ENCODE measurements at places on chromosomes 3 and 15. TPM values are rescaled to one million over a fixed set of nuclear protein-coding genes. Genes with fewer than 3 reads are reported as not detected.

DNA sequence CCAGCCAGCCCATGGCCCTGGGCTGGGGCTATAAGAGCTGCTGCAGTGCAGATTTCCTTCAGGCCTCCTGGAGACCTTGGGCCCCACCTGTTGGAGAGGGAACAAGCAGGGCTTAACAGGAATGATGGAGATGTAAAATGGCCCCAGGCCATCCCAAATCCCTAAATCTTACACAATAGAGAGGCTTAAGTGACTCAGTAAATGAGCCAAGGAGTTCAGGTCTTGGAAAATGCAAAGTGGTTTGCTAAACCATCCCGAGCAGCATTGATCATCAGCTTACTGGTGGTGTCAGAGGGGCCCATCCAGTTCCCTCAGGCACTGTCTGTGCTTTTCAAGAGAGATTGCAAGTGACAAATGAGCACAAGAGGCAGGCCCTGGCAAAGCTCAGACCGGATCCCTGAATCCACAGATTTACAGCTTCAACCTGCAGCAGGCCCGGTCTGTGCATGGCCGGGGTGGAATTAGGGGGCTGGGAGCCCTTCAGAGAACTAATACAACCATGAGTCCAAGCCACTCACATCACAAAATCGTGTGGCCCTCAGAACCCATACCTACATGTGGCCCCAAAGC is 325.4 kb downstream of the UACA start:
- no peak for DNase-seq
- H3K4me3 ChIP-seq: no peak overlapping the region
- no peaks in the 10 kb centered on the region for H3K36me3 ChIP-seq
- no peaks in the 10 kb centered on the region for H3K4me1 ChIP-seq
- H3K27me3 ChIP-seq: no peaks in the 10 kb centered on the region
- H3K27ac ChIP-seq: no peak overlapping the region

UBE2E2 gene
- 45.9 TPM for total RNA-seq

GRCh38 chr15:66865622-66866611 is 163.9 kb downstream of the SMAD6 start:
- no peaks in the 10 kb centered on the region for H3K4me1 ChIP-seq
- H3K36me3 ChIP-seq: no peaks in the 10 kb centered on the region
- DNase-seq: no peak
- no peaks in the 10 kb centered on the region for H3K27me3 ChIP-seq
- H3K4me3 ChIP-seq: no peak overlapping the region

GRCh38 chr3:57556459-57557084 is 498 bp downstream of the PDE12 start:
- H3K4me1 ChIP-seq: peaks cover 26% of the 10 kb centered on the region
- no peak for DNase-seq
- peak overlapping the region; percentile 96 for H3K4me3 ChIP-seq
- no peaks in the 10 kb centered on the region for H3K27me3 ChIP-seq
- H3K27ac ChIP-seq: peak overlapping the region; percentile 97

DNA sequence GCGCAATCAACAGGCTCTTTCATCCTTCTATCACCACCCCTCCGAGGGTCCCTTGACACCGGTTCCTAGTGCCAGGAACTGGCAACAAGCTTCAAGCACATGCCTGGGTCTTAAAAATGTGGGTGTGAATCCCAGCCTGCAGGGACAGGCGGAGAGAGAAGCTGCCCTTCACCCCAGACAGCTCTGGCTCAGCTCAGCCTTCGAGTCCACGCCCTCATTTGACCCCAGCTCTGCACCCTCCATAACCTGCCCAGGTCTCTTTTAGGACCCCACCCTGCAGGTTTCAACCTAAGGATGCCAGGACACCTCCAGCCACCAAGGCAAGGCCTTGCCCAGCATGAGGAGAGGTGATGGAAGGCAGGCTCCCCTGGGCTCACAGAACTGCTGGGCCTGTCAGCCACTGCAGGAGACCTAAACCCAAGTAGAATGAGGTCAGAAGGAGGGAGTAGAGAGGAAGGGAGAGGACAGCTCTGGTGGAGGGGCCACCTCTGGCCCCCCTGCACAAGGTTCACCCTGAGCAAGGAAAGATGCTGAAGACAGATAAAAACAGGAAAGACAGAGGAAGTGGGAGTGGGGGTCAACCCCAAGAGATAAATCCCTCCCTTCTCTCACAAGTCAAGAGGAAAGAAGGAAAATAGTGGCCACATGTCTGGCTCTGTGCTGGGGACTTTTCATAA is 2.6 kb upstream of the LOXL1 start:
- peaks cover 35% of the 10 kb centered on the region for H3K4me1 ChIP-seq
- DNase-seq: no peak
- H3K27me3 ChIP-seq: no peaks in the 10 kb centered on the region

GRCh38 chr15:68209272-68209671 is 4.1 kb upstream of the CALML4 start:
- no peak overlapping the region for H3K4me3 ChIP-seq
- no peak overlapping the region for H3K27ac ChIP-seq
- H3K4me1 ChIP-seq: peaks cover 28% of the 10 kb centered on the region
- no peaks in the 10 kb centered on the region for H3K36me3 ChIP-seq
- no peak for DNase-seq
- no peaks in the 10 kb centered on the region for H3K27me3 ChIP-seq

CLDN11 gene
- 11.7 TPM for total RNA-seq

DNA sequence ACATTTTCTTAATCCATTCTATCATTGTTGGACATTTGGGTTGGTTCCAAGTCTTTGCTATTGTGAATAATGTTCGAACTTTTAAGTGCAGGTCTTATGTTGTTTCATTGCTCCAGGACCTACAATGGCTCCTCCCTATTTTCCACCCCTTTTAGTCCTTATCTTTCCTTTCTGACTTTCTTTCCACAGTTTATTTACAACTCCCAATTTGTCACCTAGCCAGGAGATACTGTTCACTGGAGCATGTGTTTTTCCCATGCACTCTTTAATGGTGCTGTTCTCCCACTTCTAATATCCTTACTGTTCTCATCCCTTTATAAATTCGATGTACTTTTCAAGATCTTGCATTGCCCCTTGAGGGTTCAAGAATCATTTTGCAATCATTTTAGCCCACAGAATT is 290.0 kb downstream of the WDR72 start:
- H3K27me3 ChIP-seq: no peaks in the 10 kb centered on the region
- no peak overlapping the region for H3K27ac ChIP-seq
- no peak for DNase-seq
- no peak overlapping the region for H3K4me3 ChIP-seq

CCDC54 gene
- total RNA-seq: not detected

DNA sequence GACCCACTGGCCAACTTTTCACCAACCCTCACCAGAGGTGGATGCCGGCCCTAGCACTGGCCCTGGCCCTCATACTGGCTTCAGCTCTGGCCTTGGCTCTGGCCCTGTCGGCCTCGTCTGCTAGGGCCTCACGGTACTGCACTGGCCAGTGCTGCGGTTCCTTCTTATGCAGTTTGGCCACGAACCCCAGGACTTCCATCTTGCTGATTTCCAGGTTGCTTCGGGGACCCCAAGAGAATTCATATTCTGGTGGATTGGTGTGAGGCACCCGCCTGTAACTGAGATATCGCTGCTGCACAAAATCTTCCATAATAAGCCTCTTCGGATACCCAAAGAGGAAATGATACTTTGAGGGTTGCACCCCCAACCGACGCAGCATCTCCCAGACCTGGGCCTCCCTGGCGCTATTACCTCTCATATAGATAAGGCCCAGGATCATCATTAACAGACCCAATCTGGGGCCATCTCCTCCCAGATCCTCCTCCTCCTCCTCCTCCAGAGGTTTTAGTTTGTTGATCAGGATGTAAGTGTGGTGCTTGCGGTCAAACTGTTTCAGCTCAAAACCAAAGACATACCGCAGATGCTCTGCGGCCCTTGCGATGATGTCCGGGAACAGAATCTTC is 883 bp downstream of the MAGEF1 start:
- H3K4me3 ChIP-seq: peak overlapping the region; percentile 90
- H3K27me3 ChIP-seq: no peaks in the 10 kb centered on the region
- peaks cover 16% of the 10 kb centered on the region for H3K4me1 ChIP-seq
- no peaks in the 10 kb centered on the region for H3K36me3 ChIP-seq

GRCh38 chr15:88513195-88513594 is 33.3 kb downstream of the DET1 start:
- no peak overlapping the region for H3K4me3 ChIP-seq
- no peak for DNase-seq
- H3K27ac ChIP-seq: no peak overlapping the region

GRCh38 chr3:170980399-170980798 is 46.1 kb downstream of the SLC2A2 start:
- H3K4me1 ChIP-seq: no peaks in the 10 kb centered on the region
- no peak for DNase-seq
- peaks cover 5% of the 10 kb centered on the region for H3K27me3 ChIP-seq
- H3K36me3 ChIP-seq: no peaks in the 10 kb centered on the region
- no peak overlapping the region for H3K4me3 ChIP-seq
- H3K27ac ChIP-seq: no peak overlapping the region

GRCh38 chr3:132563420-132564069 is 33.5 kb upstream of the ACKR4 start:
- H3K4me3 ChIP-seq: no peak overlapping the region
- no peaks in the 10 kb centered on the region for H3K36me3 ChIP-seq
- no peaks in the 10 kb centered on the region for H3K4me1 ChIP-seq
- H3K27ac ChIP-seq: no peak overlapping the region

WDR93 gene
- not detected for total RNA-seq

RASL12 gene
- 20.2 TPM for total RNA-seq

GRCh38 chr15:60494108-60494507 is 15.2 kb upstream of the ICE2 start:
- no peaks in the 10 kb centered on the region for H3K4me1 ChIP-seq
- peaks cover 35% of the 10 kb centered on the region for H3K36me3 ChIP-seq

- H3K27ac ChIP-seq: no peak overlapping the region
- peaks cover 12% of the 10 kb centered on the region for H3K4me1 ChIP-seq
- no peaks in the 10 kb centered on the region for H3K27me3 ChIP-seq
- H3K36me3 ChIP-seq: peaks cover 23% of the 10 kb centered on the region
These were observed 9.9 kb upstream of the PXK start for GRCh38 chr3:58322793-58323192.

- no peaks in the 10 kb centered on the region for H3K36me3 ChIP-seq
- DNase-seq: no peak
- no peaks in the 10 kb centered on the region for H3K27me3 ChIP-seq
- H3K27ac ChIP-seq: no peak overlapping the region
These were observed 9.6 kb upstream of the FLNB start for GRCh38 chr3:57998366-57999283.

GRCh38 chr3:107430214-107430995 is 53.2 kb downstream of the CCDC54 start:
- H3K4me1 ChIP-seq: peaks cover 6% of the 10 kb centered on the region
- H3K27me3 ChIP-seq: no peaks in the 10 kb centered on the region
- H3K27ac ChIP-seq: peak overlapping the region; percentile 98
- H3K36me3 ChIP-seq: no peaks in the 10 kb centered on the region

DNA sequence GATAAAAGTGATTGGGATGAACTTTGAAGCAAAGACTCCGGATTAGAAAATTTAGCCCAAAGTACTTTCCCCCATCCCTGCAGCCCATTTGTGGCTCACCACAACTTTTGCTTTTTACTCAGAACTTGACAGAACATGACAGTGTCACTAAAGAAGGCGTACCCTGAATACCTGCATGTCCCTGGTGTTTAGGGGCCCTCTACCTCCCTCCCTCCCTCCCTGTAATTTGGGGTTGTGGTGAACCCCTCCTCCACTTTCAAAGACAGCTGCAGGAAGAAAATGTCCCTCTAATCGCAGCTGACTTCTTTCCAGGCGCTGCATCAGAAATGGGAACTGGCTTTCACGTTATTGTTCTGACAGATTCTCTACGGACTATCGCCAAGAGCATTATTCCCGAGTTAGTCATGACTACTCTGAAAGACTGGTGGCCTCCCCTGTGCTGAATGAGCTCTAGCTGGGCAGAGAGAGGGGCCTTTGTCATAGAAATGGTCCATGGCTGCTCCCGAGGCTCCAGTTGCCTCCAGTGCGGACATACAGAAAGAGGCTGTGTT is 93.2 kb upstream of the ARHGEF3 start:
- H3K4me1 ChIP-seq: peaks cover 4% of the 10 kb centered on the region
- H3K36me3 ChIP-seq: no peaks in the 10 kb centered on the region
- no peak overlapping the region for H3K4me3 ChIP-seq
- no peak for DNase-seq

DNA sequence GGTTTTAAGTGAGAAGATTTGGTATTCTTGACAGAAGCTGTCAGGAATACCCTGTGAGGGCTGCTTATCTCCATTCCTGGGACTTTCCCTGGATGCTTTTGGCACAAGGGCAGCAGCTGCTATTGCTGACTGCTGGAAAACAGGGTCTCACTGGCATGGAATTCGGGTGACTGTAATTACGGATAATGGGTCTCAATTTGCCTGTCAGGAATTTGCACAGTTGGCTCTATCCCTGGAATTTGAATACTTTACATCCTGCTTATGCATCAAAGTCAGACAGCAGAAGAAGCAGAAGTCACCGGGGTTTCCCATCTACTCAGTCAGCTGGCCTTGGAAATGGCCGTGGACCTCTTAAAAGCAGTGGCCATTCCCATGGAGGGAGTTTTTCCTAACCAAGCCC is 25.9 kb upstream of the AKAP13 start:
- H3K27ac ChIP-seq: no peak overlapping the region
- DNase-seq: no peak
- no peaks in the 10 kb centered on the region for H3K36me3 ChIP-seq
- H3K4me3 ChIP-seq: no peak overlapping the region
- H3K27me3 ChIP-seq: no peaks in the 10 kb centered on the region

DNA sequence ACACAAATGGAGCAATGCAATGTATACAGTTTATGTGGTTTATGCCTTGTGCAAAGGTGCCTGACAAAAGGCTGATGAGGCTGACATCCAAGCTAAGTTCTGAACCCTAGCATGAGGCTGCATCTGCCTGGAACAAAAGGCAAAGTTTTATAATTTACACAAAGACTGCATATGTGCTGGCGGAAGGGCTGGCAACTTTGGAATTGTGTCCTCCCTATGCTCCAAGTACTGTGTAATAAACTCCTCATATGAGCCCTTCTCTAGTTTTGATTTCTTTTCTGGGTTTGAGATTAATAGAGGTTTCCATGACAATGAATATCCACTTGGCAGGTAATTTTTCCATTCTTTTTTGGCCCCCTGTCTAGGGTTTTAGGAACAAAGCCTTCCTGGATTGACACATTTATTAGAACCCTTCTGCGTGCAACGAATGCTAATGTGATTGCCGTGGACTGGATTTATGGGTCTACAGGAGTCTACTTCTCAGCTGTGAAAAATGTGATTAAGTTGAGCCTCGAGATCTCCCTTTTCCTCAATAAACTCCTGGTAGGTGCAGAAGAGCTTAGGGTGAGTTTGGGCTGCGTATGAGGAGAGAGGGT is 10.8 kb downstream of the PLA1A start:
- no peak overlapping the region for H3K27ac ChIP-seq
- no peaks in the 10 kb centered on the region for H3K4me1 ChIP-seq
- DNase-seq: no peak
- no peak overlapping the region for H3K4me3 ChIP-seq
- H3K36me3 ChIP-seq: no peaks in the 10 kb centered on the region
- no peaks in the 10 kb centered on the region for H3K27me3 ChIP-seq

DNA sequence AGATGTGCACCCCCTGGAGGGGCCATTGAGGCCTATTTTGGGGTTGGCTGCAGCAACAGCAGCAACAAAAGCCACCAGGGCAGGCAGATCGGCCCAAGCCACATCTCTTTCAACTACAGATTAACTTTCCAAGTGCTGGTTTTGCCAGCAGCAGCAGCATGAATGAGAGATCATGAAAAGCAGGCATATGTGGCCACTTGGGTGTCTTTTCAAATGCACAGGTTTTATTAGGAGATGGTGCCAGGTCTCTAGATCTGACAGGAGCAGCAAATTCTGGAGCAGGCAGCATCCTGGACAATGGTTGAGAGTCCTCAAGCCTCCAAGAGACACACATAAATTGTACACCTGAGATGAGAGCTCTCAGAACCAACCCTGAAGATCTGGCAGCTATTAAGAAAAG is 31.7 kb upstream of the CCDC66 start:
- H3K36me3 ChIP-seq: no peaks in the 10 kb centered on the region
- no peak for DNase-seq
- H3K4me3 ChIP-seq: no peak overlapping the region
- no peak overlapping the region for H3K27ac ChIP-seq
- H3K27me3 ChIP-seq: no peaks in the 10 kb centered on the region
- no peaks in the 10 kb centered on the region for H3K4me1 ChIP-seq
